Activated T-cell treated with anti-CD3 and anti-CD28 coated beads for 4 hours (primary cell): ENCODE measurements at places on chromosomes 7 and 10.

DNA sequence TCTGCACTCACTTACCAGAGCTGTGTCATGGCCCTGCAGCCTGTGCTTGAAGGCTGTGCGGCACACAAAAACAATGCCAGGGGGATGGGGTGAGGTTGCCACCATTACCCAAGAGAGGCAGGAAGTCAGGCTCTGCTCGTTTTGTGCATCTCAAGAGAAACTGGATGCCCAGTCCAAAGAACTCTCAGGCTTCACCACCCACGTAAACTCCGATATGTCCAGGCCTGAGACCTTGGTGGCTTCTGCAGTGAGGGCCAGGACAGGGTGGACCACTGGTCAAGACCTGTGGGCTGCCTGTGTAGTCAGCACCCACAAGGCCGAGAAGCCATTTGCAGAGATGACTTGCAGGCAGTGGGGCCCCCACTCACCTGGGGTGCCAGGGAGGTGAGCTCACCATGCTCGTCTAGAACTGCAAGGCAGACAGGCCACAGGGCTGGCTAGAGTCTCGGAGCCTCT lies 54.7 kb upstream of the EBF3 start:
- no peak for DNase-seq

- no peak for DNase-seq
Observed at GRCh38 chr10:66698069-66698468, 227.8 kb upstream of the LRRTM3 start.

GRCh38 chr7:30322271-30323005 lies 38.0 kb downstream of the ZNRF2 start:
- DNase-seq: no peak

GRCh38 chr10:52353960-52354394 lies 39.9 kb downstream of the DKK1 start:
- no peak for DNase-seq

DNA sequence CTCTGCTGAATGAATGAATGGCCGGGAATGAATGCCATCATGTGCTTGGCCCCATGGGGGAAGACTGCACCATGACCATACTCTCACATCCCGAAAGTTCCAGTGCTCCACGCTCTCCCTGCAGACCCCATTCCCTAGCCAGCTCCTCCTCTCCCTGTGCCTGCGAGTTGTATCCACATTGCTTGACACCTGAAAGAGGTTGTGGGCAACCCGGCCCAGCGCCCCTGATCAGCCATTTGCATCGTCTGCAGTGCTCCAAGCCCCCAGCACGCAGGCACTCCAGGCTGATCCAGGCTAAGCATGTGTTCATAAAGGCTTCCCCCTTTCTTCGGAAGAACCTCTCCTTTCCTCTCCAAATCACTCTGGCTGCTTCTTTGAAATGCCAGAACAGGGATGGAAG lies 354.4 kb upstream of the MKI67 start:
- DNase-seq: no peak

DNA sequence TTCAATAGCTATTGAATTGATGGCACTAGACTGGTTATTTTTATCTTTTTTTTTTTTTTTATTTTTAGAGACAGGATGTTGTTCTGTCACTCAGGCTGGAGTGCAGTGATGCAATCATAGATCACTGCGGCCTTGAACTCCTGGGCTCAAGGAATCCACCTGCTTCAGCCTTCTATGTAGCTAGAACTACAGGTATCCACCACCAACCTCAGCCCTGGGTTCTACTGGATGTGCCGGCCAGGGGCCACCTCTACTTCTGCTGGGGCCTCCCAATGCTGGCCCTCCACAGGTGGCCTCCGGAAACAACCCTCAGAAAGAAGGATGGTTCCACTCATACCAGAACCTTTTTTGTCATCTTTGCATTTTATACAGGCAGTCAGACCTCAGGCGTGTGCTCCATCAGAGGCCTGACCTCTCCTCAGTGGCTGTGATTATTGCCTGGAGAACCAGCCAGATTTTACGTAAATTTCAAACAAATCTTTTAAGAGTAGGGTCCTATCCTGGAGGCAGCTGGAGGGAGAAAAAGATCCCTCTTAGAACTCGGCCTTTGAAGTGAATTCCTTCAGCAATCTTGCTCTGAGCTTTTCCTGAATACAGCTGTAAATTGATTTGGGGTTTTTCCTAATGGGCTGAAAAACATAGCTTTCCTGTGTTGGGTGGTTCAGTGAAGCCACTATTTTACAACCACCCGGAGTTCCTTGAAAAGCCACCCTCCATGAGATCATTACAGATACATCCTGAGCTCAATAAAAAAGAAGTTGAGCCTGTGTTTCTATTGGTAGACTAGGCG lies 110.0 kb downstream of the SPAG6 start:
- no peak for DNase-seq
